Left renal pelvis (tissue), 4 donors: ENCODE measurements at places on chromosomes 11 and 22. TPM values are rescaled to one million over a fixed set of nuclear protein-coding genes. Genes with fewer than 3 reads are reported as not detected.

Gene NPAS4
- 0.19 TPM for polyA plus RNA-seq

Gene PARVG
- 2.1 TPM for polyA plus RNA-seq

Gene PYGM
- polyA plus RNA-seq, result 11.9 TPM

Gene APOBEC3H
- polyA plus RNA-seq, result 0.20 TPM

Gene DDIAS
- 5.4 TPM for polyA plus RNA-seq

Gene CDC42EP2
- polyA plus RNA-seq, result 7.8 TPM

Gene TMPRSS5
- 0.60 TPM for polyA plus RNA-seq

Gene ROBO4
- 19.3 TPM for polyA plus RNA-seq

Gene LGR4
- polyA plus RNA-seq, result 145 TPM

Gene API5
- 145 TPM for polyA plus RNA-seq

Gene ZNF214
- polyA plus RNA-seq, result 14.2 TPM

Gene PANX1
- 28.2 TPM for polyA plus RNA-seq

Gene CD44
- 18.0 TPM for polyA plus RNA-seq

Gene BAIAP2L2
- 1.3 TPM for polyA plus RNA-seq

Gene ATP5MG
- polyA plus RNA-seq, result 334 TPM

Gene CASP1
- 9.6 TPM for polyA plus RNA-seq

Gene DEPDC7
- 4.6 TPM for polyA plus RNA-seq

Gene SLC22A6
- 13.6 TPM for polyA plus RNA-seq

Gene OR5M3
- not detected for polyA plus RNA-seq

Gene EIF3D
- polyA plus RNA-seq, result 296 TPM

Gene IL18
- polyA plus RNA-seq, result 1.6 TPM

Gene TEX54
- polyA plus RNA-seq, result 0.38 TPM

Gene FAM180B
- 0.11 TPM for polyA plus RNA-seq

Gene POU2AF2
- not detected for polyA plus RNA-seq

Gene PGA5
- polyA plus RNA-seq, result 1.0 TPM

Gene LRRC55
- polyA plus RNA-seq, result 6.4 TPM

Gene SEC14L2
- 4.4 TPM for polyA plus RNA-seq

Gene F2
- polyA plus RNA-seq, result 0.34 TPM

Gene HEPACAM
- polyA plus RNA-seq, result 0.11 TPM

Gene CHCHD10
- 114 TPM for polyA plus RNA-seq

Gene SPDYC
- polyA plus RNA-seq, result not detected

Gene RAG1
- 3.3 TPM for polyA plus RNA-seq

Gene RAB1B
- 124 TPM for polyA plus RNA-seq

Gene SHISA8
- 0.22 TPM for polyA plus RNA-seq

Gene LRRC4C
- polyA plus RNA-seq, result 12.5 TPM

Gene OR4D5
- not detected for polyA plus RNA-seq

Gene CDC42EP1
- 50.5 TPM for polyA plus RNA-seq
